CD4-positive, alpha-beta T cell (primary cell): ENCODE measurements at places on chromosomes 5 and 9.

GRCh38 chr5:168843277-168844015, 264.3 kb upstream of the PANK3 start:
- peaks cover 3% of the 10 kb centered on the region for H3K27me3 ChIP-seq
- H3K4me3 ChIP-seq = no peak overlapping the region
- H3K27ac ChIP-seq = no peak overlapping the region
- no peaks in the 10 kb centered on the region for H3K36me3 ChIP-seq
- no peaks in the 10 kb centered on the region for H3K4me1 ChIP-seq
- no peak for DNase-seq

GRCh38 chr5:176785184-176786145, 24.9 kb upstream of the UNC5A start:
- no peak overlapping the region for H3K27ac ChIP-seq
- no peak for DNase-seq
- H3K27me3 ChIP-seq = peaks cover 31% of the 10 kb centered on the region
- no peaks in the 10 kb centered on the region for H3K36me3 ChIP-seq
- H3K4me1 ChIP-seq = no peaks in the 10 kb centered on the region

- no peak within 1 kb of the TSS for H3K4me3 ChIP-seq
- no peaks in the 10 kb centered on the region for H3K36me3 ChIP-seq
- DNase-seq = no peak
These were observed at the start of gene INSL4 for GRCh38 chr9:5231212-5231611. Gene INSL4 (plus strand): TSS chr9:5231419. CDS start chr9:5231524, 105 bp downstream.

GRCh38 chr5:43514471-43514815, 505 bp downstream of the C5orf34 start:
- H3K4me3 ChIP-seq = peak overlapping the region; percentile 63
- no peak for DNase-seq
- H3K27ac ChIP-seq = peak overlapping the region; percentile 75
- H3K36me3 ChIP-seq = no peaks in the 10 kb centered on the region
- peaks cover 10% of the 10 kb centered on the region for H3K4me1 ChIP-seq

DNA sequence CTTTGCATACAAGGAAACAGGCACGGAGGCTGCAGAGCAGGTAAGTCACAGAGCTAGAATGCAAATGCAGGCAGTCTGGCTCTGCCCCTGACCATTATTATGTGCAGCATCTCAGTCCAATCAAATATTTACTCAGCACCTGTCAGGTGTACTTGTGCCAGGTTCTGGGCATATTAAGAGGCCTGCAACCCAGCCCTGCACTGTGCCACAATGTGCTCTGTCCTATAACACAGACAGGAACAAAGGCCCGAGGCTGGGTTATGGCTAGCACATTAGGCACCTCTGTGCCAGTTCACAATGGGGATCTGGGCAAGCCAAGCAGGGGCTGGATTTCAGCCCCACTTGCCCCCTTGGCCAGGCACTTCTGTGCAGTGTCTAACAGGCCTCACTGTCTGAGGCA, 14.0 kb downstream of the ARL15 start:
- DNase-seq = no peak
- H3K27me3 ChIP-seq = no peaks in the 10 kb centered on the region
- H3K4me3 ChIP-seq = no peak overlapping the region

GRCh38 chr5:160289356-160289651, 23.1 kb downstream of the CCNJL start:
- no peak overlapping the region for H3K27ac ChIP-seq
- H3K4me3 ChIP-seq = no peak overlapping the region
- H3K27me3 ChIP-seq = peaks cover 2% of the 10 kb centered on the region
- DNase-seq = no peak
- no peaks in the 10 kb centered on the region for H3K36me3 ChIP-seq
- H3K4me1 ChIP-seq = no peaks in the 10 kb centered on the region

DNA sequence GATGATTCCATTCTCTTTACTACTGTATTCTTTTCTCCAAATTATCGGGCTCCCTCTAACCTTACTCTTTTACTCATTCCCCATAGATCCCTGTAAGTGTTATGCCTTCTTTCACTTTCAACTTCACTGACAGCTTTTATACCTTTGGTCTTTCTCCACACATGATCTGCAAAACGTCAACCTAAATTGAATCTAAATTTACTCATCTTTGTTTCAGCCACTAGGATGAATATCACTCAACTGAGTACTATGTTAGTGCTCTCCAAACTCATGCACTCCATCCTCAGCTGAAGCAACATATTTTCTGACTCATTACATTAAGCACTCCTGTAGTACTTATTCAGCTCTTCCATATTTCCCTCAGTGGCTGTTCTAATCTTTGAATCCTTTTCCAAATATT, 133.4 kb downstream of the ADAMTS19 start:
- no peaks in the 10 kb centered on the region for H3K36me3 ChIP-seq
- no peaks in the 10 kb centered on the region for H3K4me1 ChIP-seq
- no peaks in the 10 kb centered on the region for H3K27me3 ChIP-seq
- no peak overlapping the region for H3K27ac ChIP-seq

- no peaks in the 10 kb centered on the region for H3K36me3 ChIP-seq
- no peak for DNase-seq
These were observed 1012.8 kb downstream of the MAT2B start for GRCh38 chr5:164518067-164518740.

- DNase-seq = no peak
- no peak overlapping the region for H3K27ac ChIP-seq
- H3K36me3 ChIP-seq = no peaks in the 10 kb centered on the region
- no peak overlapping the region for H3K4me3 ChIP-seq
- no peaks in the 10 kb centered on the region for H3K4me1 ChIP-seq
- H3K27me3 ChIP-seq = no peaks in the 10 kb centered on the region
These were observed 226.5 kb upstream of the ANKRD55 start for GRCh38 chr5:56459394-56460194.

- no peak overlapping the region for H3K27ac ChIP-seq
- DNase-seq = no peak
- peaks cover 2% of the 10 kb centered on the region for H3K27me3 ChIP-seq
- H3K36me3 ChIP-seq = no peaks in the 10 kb centered on the region
- H3K4me1 ChIP-seq = no peaks in the 10 kb centered on the region
These were observed 60.8 kb upstream of the PHYKPL start for GRCh38 chr5:178293400-178293799.

GRCh38 chr9:107118863-107119624, 164.0 kb upstream of the RAD23B start:
- no peak for DNase-seq
- no peaks in the 10 kb centered on the region for H3K27me3 ChIP-seq
- H3K4me1 ChIP-seq = no peaks in the 10 kb centered on the region
- H3K27ac ChIP-seq = no peak overlapping the region
- H3K4me3 ChIP-seq = no peak overlapping the region
- H3K36me3 ChIP-seq = no peaks in the 10 kb centered on the region

DNA sequence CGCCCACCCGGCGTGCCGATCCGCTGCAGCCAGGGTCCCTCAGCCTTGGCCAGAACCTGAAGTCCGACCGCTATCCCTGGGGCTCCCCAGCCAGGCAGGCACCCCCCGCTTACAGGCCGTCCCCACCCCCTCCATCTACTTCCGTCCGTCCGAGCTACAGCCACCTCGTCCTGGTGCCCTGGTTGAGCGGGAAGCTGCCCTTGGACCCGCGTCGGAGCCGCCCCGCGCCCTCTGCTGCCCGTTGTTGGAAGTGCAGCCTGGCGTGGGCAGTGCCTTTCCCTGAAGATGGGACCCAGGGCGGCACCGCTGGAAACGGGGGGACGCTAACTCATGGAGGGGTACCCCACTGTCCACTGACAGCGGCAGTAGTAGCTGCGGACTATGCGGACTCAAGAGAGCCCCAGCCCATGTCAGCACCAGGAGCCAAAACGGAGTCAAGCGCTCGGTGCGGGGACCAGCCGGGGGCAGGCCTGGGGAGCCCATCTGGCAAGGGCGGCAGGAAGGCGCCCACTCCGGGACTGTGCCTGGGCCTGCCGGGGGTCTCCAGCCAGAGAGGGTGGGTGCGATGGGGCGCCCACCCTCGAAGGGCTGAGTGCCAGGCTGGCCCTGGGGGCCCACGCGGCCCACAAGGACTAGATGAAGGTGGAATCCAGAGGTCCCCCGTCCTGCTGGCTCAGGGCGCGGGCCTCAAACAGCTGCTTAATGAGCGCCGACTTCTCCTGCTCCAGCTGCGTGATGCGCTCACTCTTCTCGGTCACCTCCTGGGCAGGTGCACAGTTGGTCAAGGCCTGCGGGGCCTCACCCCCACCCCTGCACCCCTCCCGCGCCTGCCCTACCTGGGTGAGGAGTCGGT, 6.1 kb downstream of the SAPCD2 start:
- H3K4me3 ChIP-seq = no peak overlapping the region
- H3K36me3 ChIP-seq = no peaks in the 10 kb centered on the region
- no peak overlapping the region for H3K27ac ChIP-seq
- no peaks in the 10 kb centered on the region for H3K27me3 ChIP-seq

DNA sequence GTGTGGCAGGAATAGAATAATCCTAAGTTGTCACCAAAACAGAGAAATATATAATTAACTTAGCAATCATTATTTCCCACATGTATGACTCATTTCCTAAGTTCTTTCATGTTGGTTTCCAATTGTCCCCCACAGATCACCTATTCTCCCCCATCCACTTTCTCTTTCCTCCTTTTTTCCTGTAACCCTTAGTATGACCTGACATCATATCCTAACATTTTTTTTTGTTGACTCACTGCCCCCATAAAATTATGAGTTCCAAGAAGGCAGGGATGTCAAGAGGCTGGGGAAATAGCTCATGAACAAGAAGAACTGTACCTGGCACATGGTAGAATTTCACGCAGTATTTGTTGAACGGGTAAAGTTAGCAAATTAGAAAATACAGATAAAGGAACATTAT, 186.7 kb downstream of the DCP2 start:
- H3K27me3 ChIP-seq = no peaks in the 10 kb centered on the region
- no peaks in the 10 kb centered on the region for H3K4me1 ChIP-seq
- no peaks in the 10 kb centered on the region for H3K36me3 ChIP-seq
- no peak for DNase-seq

- H3K27ac ChIP-seq = no peak overlapping the region
- H3K27me3 ChIP-seq = peaks cover 13% of the 10 kb centered on the region
- peaks cover 2% of the 10 kb centered on the region for H3K4me1 ChIP-seq
- H3K36me3 ChIP-seq = no peaks in the 10 kb centered on the region
These were observed 3.3 kb downstream of the LPAR1 start for GRCh38 chr9:111034898-111035539.

- no peak for DNase-seq
- H3K4me1 ChIP-seq = peaks cover 43% of the 10 kb centered on the region
These were observed 10.8 kb downstream of the MRPL36 start for GRCh38 chr5:1788828-1789227.

- H3K36me3 ChIP-seq = no peaks in the 10 kb centered on the region
- H3K4me1 ChIP-seq = no peaks in the 10 kb centered on the region
- no peak for DNase-seq
These were observed 415.9 kb upstream of the KLF4 start for GRCh38 chr9:107905308-107906020.

DNA sequence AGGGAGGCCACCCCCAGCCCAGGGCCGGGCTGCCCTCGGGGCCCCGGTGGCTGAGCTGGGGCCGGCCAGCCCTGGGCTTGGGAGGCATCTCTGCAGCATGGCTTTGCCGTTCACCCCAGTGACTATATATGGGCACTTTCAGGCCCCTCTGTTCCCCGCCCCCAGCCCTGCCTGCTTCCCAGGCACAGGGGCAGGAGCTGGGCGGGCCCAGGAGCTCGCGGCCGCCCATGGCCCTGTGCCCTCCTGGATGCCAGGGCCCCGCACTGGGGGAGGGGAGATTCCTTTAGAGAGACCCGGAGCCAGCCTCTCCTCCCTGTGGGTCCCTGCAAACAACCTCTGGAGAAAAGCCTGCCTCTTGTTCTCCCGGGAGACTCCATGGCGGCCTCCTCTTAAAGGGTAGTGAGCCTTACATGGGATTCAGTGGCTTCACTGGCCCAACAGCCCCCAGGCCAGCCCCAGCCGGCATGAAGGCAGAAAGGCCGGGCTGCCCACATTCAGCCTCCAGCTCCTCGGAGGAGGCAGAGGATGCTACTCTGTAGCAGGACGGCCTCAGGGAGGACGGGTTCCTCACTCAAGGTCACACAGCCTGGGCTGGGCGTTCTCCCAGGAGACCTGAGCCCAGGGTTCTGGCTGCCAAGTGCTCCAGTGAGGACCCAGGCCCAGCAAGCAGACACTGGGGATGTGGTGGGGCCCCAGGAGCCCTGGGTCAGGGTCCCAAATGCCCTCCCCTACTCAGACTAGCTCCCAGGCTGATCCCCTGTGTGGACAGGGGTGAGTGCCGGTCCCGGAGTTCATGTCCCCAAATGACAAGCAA, 4.1 kb downstream of the NACC2 start:
- H3K4me3 ChIP-seq = no peak overlapping the region
- H3K36me3 ChIP-seq = no peaks in the 10 kb centered on the region
- peaks cover 61% of the 10 kb centered on the region for H3K4me1 ChIP-seq

DNA sequence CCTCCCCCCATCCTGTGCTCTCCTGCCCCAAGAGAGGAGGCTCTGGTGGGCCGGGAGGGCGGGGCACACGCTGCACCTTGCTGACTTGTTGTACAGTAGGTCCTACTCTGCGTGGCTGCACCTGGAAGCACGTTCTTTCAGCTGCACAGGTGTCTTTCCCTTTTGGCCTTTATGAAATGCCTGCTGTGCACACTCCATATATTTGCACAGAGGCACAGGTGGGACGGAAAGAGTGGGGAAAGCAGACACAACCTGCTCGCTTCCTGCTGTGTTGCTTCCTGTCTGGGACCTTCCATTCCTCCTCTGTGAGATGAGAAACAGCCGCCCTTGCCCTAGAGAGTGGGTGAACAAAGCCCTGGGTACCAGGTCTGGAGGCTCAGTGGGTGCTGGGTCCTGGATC, 4.8 kb downstream of the USP20 start:
- peak overlapping the region; percentile 9 for H3K4me3 ChIP-seq
- H3K4me1 ChIP-seq = peaks cover 60% of the 10 kb centered on the region
- peaks cover 28% of the 10 kb centered on the region for H3K36me3 ChIP-seq
- DNase-seq = no peak

- H3K4me3 ChIP-seq = no peak overlapping the region
- no peak for DNase-seq
- peaks cover 5% of the 10 kb centered on the region for H3K27me3 ChIP-seq
- no peaks in the 10 kb centered on the region for H3K4me1 ChIP-seq
These were observed 20.0 kb upstream of the GDNF start for GRCh38 chr5:37859805-37860204.

GRCh38 chr9:13770956-13771355, 491.5 kb upstream of the MPDZ start:
- H3K4me1 ChIP-seq = no peaks in the 10 kb centered on the region
- no peak overlapping the region for H3K27ac ChIP-seq
- H3K27me3 ChIP-seq = no peaks in the 10 kb centered on the region
- no peak overlapping the region for H3K4me3 ChIP-seq
- H3K36me3 ChIP-seq = no peaks in the 10 kb centered on the region
- no peak for DNase-seq

DNA sequence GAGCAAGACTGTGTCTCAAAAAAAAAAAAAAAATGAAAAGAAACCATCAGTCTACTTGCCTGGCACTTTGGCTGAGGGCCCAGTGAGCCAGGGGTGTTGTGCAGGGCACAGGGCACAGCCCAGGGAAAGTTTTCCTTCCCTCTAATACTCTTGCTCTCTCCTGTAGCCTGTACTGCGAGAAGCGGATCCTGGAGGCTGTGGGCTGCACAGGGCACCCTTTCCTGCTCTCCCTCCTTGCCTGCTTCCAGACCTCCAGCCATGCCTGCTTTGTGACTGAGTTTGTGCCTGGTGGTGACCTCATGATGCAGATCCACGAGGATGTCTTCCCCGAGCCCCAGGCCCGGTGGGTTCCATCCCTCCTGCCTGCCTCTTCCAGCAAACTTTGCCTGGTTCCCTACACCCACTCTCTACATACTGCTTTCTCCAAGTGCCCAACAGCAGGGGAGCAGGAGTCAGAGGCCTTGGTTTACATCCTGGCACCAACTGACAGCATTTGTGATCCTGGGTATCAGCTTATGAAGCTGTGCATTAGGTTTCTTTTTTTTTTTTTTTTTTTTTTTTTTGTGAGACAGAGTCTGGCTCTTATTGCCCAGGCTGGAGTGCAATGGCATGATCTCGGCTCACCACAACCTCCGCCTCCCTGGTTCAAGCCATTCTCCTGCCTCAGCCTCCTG, 7.2 kb downstream of the ZDHHC12 start:
- H3K27ac ChIP-seq = no peak overlapping the region
- no peak overlapping the region for H3K4me3 ChIP-seq
- DNase-seq = no peak
- peaks cover 11% of the 10 kb centered on the region for H3K36me3 ChIP-seq
